Hippocampal formation (tissue), 2 donors: ENCODE measurements at places on chromosomes 6 and 20.

DNA sequence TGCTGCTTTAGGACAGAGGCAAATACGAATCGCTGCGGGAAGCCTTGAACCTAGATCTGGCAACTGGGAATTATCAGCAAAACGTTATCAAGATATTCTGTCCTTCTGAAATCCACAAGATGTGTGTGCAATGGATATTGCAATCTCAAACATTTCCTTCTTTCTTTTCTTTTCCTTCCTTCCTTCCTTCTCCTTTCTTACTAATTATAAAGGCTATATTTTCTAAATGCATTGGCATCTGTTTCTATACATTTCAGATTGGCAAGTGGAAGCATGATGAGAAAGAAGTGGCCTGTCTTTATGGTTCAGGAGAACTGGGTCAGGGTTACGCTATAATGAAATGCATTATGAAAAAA is 2.0 kb downstream of the TAGAP start:
- DNase-seq = no peak

DNA sequence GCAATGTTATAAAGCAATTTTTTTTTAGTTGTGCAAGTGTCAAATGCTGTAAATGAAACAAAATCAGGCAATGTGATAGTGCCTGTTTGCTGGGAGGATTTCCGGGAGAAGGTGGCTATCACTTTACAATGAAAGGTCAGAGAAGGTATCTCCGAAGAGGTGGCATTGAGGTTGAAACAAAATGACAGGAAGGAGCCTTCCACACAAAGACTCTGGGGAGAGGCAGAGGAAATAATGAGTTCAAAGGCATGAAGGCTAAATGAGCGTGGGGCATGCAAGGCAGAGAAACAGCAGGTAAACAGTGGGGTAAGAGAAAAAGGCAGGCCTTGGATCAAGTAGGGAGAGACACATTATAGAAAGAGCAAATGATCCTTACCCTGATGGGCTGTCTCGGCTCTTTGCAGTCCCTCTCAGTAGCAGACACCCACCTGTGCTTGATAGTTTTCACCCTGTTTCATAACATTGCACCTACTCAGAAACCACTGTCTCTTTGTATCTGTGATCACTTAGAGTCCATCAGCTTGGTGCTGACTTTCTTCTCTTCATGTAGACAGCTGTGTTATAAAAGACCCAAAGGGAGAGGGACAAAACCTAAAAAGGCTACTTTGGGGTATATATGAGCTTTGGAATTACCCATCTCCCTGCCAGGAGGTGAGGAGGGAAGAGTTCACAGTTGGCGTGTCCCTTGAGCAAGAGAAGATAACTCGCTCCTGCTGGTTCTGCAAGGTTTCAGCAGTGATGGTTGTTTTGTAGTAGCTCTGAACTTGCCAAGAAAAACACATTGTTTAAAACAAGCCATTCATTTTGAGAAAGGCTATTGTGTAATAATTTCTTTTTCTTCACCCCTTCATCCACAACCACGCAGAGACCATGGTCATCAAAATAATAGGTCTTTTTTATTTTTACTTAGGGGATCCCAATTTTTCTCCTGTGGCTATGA is 22.3 kb downstream of the NRN1 start:
- DNase-seq = no peak

- DNase-seq = no peak
Observed at GRCh38 chr20:16111172-16111832, 461.9 kb downstream of the KIF16B start.

DNA sequence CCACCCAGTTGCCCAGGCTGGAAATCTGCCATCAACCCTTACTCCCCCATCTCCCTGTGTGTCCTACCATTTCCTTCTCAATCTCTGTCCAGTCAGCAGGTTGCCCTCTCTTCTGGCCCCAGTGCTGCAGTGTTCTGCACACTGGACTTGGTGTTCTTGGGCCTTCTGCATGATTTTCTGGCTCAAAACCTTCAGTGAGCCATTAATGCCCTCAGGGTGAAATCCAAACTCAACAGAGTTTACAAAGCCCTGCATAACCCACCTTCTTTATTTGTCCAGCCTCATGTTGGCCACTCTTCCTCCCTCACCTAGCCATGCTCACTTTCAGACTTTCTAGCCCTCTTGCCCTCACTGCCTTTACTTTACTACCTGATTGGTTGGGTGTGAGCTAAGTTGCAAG is 5.0 kb upstream of the GSTA3 start:
- DNase-seq = no peak
